Activated CD4-positive, alpha-beta T cell treated with anti-CD3 and anti-CD28 coated beads, Interleukin-2, amount 10 ng/mL, durations not matched to agents 7 days and 5 days (primary cell): ENCODE measurements at places on chromosomes 12 and 14.

DNA sequence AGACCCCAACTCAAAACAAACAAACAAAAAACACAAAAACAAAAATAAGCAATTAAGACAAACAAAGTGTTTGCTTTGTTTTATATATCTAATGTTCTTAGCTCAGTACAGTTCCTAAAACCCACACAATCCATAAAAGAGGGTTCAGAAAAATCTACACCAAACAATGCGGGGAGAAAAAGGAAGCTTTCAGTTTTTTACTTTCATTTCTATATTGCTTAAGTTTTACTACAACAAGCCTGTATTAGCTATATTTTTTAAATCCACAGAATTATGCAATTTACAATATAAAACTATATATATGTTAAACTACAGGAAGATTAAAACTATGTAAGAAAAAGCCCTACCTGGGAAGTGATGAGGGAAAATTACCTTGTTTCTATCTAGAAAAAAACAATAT is 41.4 kb downstream of the CLIP1 start:
- no peak for DNase-seq

GRCh38 chr14:61153431-61153830 is 127.7 kb downstream of the TMEM30B start:
- DNase-seq, result no peak

DNA sequence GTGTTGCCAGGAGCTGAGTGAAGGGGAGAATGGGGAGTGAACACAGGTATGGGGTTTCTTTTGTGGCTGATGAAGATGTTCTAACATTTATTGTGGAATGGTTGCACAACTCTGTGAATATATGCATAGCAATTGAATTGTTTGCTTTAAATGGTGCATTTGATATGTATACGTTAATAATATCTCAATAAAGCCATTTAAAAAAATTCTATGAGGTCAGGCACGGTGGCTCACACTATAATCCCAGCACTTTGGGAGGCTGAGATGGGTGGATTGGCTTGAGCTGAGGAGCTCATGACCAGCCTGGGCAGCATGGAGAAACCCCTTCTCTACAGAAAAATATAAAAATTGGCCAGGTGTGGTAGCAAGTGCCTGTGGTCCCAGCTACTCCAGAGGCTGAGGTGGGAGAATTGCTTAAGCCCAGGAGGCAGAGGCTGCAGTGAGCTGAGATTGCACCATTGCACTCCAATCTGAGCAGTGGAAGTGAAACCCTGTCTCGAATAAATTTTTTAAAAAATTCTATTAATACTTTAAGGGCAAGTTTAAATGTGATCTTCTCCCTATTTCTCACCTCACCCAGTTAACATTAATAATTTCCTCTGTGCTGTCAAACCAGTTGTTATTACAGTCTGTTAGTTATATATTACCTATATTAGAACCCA is 65.3 kb downstream of the DENND5B start:
- DNase-seq, result no peak

DNA sequence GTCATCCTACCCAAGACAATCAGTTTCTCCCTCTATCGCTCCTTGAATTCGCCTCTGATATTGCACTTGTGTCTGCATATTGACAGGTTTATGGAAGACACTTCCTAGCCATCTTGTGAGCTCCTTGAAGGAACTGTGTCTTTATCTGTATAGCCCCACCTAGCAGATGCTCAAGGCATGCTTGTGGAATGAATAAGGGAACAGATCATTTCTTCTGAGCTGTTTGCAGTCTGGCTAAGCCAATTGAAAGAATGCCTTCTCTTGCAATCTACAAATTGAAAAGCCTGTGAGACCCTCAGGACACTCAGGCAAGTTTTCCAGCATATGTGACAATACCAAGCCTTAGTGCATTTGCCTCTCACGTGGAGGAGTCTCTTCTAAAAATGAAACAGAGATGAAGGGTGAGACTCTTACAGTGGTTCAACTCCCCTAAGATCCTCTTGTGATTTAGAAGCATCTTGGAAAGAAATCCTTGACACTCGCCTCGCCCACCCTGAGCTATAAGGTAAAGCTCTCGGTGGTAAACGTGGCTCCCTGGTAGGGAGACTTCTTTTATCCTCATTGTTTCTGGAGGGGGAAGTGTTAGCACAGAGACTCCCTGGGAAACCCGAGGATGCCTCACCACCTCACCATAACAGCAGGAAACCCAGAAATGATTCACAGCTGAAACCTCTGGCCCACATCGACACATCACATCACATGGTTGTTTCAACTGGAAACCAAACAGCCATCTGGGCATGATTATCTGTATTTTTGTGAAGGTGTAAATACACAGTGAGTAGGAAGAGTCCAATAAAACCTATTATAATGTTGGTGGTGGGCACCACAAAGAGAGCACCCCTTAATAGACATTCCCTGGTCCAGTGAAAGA is 112.3 kb upstream of the BCL2L14 start:
- DNase-seq, result peak; percentile 40

DNA sequence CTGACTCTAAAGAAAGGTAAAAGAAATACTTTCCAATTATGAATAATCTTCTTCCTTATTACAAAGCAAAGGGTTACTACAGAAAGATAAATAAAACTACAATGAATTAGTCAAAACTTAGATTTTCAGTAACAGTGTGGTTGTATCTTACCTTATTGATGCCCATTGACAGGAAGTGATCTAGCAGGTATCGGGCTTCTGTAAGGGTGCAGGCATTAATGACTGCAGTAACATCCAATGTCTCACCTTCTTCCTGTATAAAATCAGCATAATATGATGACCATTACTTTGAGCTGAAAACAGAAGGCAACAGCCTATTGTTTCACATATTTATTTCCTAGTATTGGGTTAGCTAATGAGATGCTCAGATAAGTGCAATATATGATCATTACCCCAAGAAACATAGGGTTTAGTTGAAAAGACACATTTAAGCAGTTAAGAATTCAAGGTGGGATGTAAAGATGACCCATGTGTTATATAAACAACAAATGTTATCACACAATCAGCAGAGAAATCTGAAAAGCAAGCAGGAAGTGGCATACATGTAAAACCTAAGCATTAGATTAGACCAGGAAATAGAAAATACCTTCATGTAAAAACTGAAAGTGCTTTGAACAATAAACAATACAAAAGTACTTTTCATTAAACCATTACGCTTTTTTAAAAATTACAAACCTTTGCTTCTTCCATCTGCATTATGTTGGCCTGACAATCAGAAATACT is 111.2 kb downstream of the KIF21A start:
- no peak for DNase-seq

DNA sequence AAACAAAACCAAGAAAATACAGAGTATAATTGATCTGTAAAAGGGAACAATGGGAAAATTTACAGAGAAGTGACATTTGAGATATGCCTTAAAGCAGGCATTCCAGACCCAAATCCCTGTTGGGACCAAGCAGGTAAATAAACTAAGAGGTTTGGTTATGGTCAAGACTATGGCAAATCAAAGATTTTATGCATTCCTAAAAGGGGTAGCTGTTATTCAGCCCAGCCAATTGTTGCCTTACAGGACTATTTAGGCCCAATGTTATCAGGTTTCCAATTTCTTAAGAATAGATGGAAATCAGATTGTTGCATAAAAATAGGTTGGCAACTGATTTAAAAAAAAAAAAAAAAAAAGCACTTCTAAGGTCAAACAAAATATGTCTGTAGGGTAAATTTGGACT is 5.3 kb downstream of the DNAI7 start:
- DNase-seq, result no peak

DNA sequence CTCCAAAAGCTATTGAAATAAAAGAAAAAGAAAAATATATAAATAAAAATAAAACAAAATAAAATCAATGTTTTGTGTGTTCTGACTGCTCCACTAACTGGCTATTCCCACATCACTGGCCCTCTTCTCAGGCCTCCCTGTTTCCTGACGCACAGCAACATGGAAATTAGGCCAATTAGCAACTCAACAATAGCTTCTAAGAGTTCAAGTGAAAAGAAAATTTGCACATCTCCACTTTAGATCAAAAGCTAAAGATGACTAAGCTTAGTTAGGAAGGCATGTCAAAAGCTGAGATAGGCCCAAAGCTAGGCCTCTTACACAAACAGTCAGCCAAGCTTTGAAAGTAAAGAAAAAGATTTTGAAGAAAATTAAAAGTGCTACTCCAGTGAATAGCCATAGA is 200.8 kb downstream of the DUSP6 start:
- DNase-seq, result no peak

GRCh38 chr12:69875416-69875935 is 50.4 kb downstream of the MYRFL start:
- DNase-seq, result no peak

GRCh38 chr14:50979941-50980850 is 35.9 kb upstream of the PYGL start:
- no peak for DNase-seq

GRCh38 chr14:76115010-76115422 is 36.7 kb upstream of the GPATCH2L start:
- DNase-seq, result no peak

DNA sequence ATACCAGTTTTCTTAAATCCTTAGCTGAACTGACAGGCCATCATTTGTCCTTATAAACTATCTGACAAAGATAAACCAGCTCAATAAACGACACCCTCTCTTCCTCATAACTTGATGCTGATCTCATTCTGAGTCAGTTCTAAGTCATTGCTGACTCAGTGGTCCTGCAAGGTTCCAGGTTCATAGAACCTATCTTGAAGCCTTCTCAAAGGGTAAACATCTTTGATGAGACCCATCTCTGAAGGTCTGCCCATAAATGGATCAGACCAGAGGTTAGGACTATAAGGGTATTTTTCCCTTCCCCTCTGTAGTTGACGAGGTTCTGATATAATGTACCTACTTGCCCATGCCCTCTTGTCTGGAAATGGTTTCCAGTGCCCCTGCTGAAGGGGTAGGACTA is 11.9 kb downstream of the NAA25 start:
- DNase-seq, result no peak
